Naive thymus-derived CD4-positive, alpha-beta T cell (primary cell): ENCODE measurements at places on chromosomes 16 and 17. TPM values are rescaled to one million over a fixed set of nuclear protein-coding genes. Genes with fewer than 3 reads are reported as not detected.

DNA sequence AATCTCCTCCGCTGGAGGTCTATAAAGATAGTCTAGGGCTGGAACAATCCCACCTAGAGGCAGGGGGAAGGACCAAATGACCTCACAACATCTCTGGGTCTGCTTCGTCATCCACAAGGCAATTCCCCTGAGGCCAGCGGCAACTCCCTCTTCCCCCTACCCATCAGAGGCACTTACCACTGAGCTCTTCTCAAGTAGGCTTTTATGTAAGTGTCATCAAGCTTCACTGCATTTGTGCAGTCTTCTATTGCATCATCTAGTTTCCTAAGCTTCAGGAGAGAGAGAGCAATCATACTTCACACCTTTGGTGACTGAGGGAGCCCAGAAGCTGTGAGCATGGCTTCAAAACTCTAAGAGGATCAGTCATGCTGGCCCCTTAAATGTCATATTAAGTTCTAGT lies 21.0 kb downstream of the CNP start:
- no peak for DNase-seq

DNA sequence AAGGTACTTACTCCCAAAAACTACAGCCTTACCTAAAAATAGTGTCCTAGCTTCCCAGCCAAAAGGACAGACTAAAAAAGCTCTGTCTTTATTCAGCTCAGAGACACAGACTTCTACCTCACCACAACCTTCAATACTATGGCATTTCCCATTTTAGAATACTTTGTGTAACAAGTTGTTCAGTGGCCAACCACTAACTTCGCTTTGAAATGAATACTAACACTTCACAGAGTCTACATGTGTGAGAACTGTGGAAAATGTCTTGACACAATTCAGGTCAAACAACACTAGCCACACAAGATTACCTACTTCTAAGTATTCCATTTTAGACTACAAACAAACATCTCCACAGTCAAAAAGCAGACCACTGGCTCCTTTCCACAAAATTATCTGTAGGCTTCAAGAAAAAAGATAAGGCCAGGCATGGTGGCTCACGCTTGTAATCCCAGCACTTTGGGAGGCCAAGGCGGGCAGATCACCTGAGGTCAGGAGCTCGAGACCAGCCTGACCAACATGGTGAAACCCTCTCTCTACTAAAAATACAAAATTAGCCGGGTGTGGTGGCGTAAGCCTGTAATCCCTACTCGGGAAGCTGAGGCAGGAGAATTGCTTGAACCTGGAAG lies 3.2 kb downstream of the HELZ start:
- DNase-seq = no peak

DNA sequence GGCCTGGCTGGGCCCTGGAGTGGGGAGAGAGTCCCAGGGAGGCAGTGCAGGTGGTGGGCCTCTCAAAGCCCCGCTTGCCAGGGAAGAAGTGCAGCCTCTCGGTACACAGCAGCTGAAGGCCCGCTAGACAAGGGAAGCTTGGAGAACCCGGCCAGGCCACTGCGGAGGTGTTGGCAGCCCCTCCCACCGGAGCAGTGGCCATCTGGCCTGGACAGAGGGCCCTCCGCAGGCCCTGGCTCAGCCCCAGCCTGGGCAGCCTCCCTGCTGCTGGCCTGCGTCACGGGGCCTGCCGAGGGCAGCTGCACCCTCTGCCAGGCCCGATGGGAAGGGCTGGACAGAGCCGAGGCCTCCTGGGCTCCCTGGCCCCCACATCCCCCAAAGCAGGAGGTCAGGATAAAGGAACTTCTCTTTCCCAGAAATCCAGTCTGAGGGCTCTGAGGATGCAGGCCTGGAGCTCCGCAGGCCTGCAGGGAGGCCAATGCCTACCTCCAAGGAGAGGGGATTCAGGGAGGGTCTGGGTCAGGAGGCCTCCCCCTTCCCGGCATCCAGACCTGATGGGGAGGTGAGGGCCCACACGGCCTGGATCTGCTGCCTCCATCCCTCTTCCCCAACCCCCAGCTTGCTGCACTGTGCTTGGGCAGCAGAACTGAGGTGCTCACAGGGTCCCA lies 4.3 kb downstream of the SPPL2C start:
- no peak for DNase-seq

- peak; percentile 51 for DNase-seq
Measured at GRCh38 chr17:17757391-17757791, 76.1 kb downstream of the RAI1 start.

GRCh38 chr17:76383546-76384221 lies 725 bp upstream of the SPHK1 start:
- DNase-seq = peak; percentile 40

- DNase-seq = no peak
Measured at GRCh38 chr17:48565022-48565554, 13.1 kb downstream of the HOXB4 start.

- DNase-seq = no peak
Measured at GRCh38 chr17:51434434-51435170, 174.3 kb downstream of the UTP18 start.

GRCh38 chr16:23520500-23520899 lies 10.2 kb upstream of the GGA2 start:
- DNase-seq = no peak

GRCh38 chr16:4797805-4798252 lies 2.7 kb downstream of the SMIM22 start:
- DNase-seq = no peak

DNA sequence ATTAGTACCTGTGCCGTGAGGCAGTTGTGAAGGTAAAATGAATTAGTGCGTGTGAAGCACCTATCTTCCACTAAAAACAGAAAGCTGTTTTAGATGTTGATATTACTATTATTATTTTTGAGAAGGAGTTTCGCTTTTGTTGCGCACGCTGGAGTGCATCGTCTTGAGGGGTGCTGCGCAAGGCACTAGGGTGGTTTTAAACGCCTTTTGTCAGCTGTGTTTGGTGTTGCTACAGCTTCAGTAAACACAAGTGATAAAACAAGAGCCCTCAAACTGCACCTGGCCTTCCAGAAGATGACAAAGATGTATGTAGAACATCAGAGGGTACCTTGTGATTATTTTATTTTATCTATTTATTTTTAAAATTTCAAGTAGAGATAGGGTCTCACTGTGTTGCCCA lies 38.2 kb downstream of the PLCG2 start:
- no peak for DNase-seq

GRCh38 chr16:81798311-81799137 lies 19.4 kb downstream of the PLCG2 start:
- no peak for DNase-seq

GRCh38 chr17:77346765-77347164 lies 206.0 kb downstream of the SEC14L1 start:
- DNase-seq = no peak

DNA sequence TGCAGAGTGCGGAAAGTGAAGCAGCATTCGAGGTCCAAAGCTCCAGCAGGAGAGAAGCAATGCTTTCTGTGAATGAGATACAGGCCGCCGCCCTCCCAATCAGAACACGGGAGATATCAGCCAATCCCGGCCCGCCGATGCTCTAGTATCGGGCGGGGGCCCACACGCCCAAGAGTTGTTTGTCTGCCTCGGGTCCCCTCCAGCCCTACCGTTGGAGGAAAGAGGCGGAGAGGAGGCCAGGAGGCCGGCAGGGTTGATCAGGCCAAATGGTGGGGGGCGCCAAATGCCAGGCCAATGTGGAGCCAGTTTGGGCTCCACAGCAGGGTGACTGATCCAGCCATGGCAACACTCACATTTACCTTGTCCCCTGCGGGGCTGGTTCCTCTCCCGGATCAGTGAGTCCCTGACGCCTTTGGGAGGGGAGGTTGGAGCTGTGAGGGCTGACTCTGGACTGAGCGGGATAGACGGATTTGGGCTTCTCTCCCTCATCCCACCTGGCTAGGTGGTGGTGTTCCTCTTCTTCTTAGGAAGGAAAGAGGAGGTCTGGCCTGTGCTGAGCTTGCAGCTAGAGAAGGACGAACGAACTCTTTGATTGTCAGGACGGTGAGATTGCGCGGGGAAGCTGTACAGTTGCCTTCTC lies 10.4 kb upstream of the CUEDC1 start:
- no peak for DNase-seq

- DNase-seq = no peak
Measured at GRCh38 chr17:68033636-68034451, 1.7 kb upstream of the KPNA2 start.

- DNase-seq = no peak
Measured at GRCh38 chr17:3033248-3033640, 30.2 kb downstream of the OR1D5 start.

DNA sequence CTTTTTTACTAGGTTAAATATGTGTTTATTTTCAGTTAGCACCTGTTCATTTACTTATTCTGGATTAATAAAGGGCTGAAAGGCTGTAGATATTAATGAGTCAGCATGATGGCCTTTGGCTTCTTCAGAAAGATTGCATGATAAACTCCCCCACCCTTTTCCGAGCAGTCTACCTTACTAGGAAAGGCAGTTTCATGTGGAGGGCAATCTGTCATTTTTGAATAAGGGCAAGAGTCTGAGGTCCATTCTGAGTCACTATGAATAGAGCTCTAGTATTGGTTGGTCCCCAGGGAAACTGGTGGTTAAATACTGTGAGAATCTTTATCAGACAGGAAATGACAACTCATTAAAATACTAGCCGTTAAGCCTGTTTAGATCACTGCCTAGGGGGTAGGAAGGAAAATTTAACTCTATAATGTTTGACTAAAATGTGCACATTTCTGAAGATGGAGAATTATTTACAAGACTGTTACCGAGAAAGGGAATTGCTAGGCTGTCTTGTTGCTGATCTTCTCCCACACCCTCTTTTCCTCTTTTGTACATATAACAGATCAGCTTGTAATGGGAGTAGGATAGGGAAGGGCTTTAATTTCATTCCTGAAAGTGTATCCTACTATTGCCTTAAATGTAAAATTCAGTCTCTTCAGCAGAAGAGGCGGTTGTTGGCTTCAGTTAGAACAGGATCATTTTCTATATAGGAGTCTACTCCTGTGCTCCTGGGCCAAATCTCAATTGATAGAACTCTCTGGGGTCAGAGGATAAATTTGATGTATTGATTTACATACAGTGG lies 63.3 kb downstream of the TUBD1 start:
- DNase-seq = no peak

GRCh38 chr16:54375071-54375470 lies 88.5 kb upstream of the IRX3 start:
- DNase-seq = no peak

- DNase-seq = no peak
Measured at GRCh38 chr17:46984341-46984740, 5.3 kb upstream of the RPRML start.

The CDR2 gene
- 115 TPM for polyA plus RNA-seq

The BCO1 gene
- not detected for polyA plus RNA-seq

The IL17C gene
- polyA plus RNA-seq = not detected

The RNF40 gene
- 19.4 TPM for polyA plus RNA-seq

The TAT gene
- 0.53 TPM for polyA plus RNA-seq

The TP53TG3F gene
- not detected for polyA plus RNA-seq

The BICDL2 gene
- polyA plus RNA-seq = not detected

The FNDC8 gene
- polyA plus RNA-seq = not detected

The XYLT2 gene
- 21.1 TPM for polyA plus RNA-seq
